Stromal cell of bone marrow (primary cell): ENCODE measurements at places on chromosomes 12 and 14.
A peak's percentile ranks its signal among the peaks of the same experiment; 100 is the strongest.

GRCh38 chr14:103221781-103222358 lies 98.6 kb downstream of the TNFAIP2 start:
- no peak for DNase-seq

DNA sequence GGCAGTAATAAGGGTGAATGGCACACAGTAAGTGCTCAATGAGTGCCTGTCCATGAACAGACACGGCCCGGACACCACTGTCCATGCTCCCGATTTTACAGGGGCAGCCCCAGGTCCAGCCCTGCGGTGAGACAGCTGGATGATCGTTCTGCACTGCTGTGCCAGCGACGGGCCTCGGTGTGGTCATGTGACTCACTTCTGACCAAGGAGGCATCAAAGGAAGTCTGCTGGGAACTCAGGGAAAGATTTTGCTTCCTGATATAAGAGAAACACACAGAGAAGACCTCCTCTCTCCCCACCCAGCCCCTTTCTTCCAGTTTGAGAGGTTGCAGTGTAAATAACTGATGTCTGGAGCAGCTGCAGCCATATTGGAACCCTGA lies 126.6 kb downstream of the SCARB1 start:
- DNase-seq, result no peak

- DNase-seq, result no peak
These were observed 1.2 kb downstream of the ULK1 start for GRCh38 chr12:131895640-131896079.

DNA sequence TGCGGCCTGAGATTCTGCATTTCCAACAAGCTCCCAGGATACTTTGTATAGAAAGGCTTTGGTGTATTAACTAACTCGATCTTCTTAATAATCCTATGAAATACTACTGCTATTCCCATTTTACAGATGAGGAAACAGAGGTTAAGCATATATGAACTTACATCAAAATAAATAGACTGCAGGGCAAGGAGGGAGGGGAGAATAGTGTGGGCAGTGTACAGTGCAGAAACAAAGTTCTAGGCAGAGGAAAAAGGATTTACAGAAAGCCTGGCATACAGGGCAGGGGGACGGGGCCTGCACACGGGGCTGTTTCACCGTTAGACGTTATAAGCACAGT lies 19.0 kb downstream of the NINJ2 start:
- DNase-seq, result no peak

DNA sequence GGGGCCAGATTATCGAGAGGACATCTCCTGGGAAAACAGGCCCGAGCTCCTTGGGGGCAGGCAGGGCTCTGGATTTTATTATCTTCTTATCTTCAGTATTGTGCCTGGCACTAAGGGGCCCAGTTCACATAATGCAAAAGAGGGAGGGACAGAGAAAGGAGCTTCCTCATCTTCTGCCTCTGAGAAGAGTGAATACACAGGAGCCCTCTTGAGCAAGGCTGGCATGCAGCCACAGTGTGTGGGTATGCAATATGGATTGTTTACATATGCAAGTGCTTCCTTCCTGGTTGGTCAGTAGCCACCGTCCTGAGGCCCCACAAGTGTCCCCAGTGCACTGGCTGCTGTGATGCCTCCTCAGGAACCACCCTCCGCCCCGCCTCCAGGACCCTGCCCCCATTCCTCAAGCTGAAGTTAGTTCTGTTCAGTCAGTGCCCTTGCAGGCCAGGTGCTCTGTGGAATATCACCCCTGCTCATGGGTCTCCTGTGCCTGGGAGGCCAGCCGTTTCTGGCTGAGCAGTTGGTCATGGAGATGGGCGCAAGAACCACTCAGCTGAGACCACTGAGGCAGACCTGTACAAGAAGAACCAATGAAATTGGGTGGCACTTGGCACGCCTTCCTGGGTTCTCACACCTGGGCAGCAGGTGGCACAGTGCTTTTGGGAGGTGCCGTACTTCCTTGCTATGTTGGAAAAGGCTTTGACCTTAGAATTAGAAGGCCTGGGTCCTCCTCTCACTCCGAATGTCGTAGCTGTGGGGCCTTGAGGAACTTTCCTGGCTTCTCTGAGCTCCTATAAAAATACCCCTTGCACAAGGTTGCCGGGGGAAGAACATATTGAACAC lies 35.1 kb upstream of the ACTN1 start:
- no peak for DNase-seq

DNA sequence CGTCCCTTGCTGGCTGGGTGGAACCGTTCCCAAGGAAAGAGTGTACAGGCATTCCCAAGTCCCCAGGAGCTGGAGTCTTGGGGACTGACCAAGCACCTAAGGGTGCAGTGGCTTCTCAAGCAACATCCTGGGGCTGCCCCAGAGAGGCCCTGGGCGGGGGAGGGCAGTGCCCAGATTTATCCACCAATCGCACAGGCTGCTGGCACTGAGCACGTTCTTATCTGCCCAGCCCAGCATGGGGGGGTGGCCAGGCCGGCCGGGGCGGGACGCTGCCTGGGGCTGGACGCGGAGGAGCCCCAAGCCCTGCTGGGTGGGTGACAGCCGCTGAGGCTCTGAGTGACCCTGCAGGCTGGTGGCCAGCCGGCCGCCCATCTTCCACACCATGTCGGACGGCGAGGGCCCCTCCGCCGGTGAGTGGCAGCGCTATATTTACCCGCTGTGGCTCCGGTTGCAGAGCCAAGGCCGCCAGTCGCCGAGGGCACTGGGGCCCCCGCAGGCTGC lies 53.4 kb downstream of the CYP46A1 start:
- no peak for DNase-seq

DNA sequence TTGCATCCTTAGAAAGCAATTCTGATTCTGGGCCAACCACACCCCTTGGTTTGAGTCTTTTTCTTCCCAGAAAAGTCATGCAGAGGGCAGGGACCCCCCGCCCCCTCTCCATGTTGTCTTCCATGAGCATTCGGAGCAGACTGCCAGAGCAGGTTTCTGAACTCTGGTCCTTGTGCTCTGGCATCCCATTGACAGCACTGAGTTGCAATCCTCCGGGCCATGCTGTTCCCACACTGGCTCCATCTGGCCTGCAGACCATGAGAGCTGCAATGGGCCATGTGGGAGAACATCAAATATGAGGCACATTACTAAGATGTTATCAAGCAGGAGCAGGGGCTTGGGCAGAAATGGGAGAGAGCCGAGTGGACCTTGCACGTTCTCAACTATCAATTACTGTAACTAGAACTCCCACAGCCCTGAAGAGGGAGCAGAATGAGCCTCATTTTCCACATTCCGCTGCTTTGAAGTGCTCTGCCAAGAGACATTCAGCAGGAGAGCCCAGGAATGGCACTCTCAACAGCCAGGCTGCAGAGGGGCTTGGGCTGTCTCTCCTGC lies 157.4 kb downstream of the STXBP6 start:
- no peak for DNase-seq

- no peak for DNase-seq
These were observed 10.0 kb upstream of the DCP1B start for GRCh38 chr12:2014231-2014630.

GRCh38 chr12:22348208-22348607 lies 13.7 kb upstream of the ST8SIA1 start:
- DNase-seq, result no peak

DNA sequence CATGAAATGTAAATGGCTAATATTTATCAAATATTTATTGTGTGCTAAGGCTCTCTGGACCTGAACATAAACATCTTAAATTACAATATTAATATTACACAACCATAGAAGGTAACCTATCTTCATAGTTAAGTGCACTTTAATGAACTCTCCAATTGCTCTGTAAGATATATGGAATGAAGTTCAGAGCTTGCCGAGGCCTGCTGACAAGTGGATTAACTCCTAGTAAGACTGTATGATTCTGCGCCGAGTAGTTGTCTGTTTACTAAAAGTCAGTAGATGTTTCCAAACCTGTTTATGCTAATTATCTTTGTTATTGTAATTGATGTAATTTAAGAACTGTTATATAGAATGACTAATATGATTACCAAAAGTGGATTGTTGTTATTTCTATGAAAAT lies 77.2 kb downstream of the PTPRR start:
- DNase-seq, result no peak

DNA sequence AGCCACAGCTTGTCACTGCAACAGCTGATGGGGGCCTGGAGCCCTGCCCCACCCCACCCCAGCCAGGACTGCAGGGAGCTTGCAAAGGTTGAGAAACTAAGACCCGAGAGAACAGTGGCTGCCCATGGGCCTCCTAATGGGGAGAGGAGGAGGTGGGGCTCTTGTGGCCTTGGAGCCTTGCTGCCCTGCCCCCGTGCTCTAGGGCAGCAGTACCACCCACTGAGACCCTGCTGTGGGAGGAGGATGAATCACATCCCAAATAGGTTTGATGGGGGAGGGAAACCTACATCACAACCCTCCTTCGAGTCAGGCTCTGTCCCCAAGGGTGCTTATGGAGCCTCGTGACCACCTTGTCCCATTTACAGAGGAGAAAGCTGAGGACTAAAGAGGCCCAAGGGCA lies 15.9 kb downstream of the HHIPL1 start:
- no peak for DNase-seq

DNA sequence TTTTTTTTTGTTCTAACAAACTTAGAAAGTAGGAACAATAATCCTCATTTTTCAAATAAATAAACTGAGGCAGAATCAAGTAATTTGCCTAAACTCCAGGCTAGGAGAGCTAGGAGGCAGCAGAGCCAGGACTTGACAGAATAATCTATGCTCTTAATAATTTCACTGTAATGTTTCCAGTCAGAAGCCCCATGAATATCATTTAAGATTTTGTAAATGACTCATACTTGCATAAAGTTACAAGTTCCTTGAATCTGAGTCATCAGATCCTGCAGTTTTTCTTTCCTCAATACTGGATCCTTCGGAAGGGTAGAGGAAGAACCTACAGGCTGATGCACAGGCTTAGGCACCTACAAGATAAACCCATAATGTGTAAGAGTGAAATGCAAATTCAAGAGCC lies 29.0 kb downstream of the CAPRIN2 start:
- peak; percentile 64 for DNase-seq

GRCh38 chr12:111454716-111455447 lies 49.2 kb downstream of the SH2B3 start:
- no peak for DNase-seq
